HuH-7.5 (cell line): ENCODE measurements at places on chromosomes 2 and 18.

GRCh38 chr2:37672870-37673184, 1.4 kb upstream of the CDC42EP3 start:
- DNase-seq = no peak

DNA sequence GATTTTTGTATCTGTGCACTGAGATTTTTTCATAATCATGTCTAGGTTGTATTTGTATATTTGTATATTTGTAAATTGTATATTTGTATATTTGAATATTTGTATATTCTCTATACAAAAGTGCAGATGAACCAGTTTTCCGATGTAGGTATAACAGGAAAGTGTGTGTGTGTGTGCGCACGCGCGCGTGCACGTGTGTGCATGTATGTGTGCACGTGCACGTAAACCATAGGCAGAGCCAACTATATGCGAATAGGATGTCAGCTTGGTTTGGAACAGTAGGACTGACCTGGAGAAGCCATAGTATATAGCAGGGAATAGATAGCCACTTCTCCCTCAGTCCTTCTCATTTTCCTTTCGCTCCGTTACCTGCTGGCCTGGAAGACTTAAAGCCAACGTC, 565.8 kb downstream of the XIRP2 start:
- no peak for DNase-seq

DNA sequence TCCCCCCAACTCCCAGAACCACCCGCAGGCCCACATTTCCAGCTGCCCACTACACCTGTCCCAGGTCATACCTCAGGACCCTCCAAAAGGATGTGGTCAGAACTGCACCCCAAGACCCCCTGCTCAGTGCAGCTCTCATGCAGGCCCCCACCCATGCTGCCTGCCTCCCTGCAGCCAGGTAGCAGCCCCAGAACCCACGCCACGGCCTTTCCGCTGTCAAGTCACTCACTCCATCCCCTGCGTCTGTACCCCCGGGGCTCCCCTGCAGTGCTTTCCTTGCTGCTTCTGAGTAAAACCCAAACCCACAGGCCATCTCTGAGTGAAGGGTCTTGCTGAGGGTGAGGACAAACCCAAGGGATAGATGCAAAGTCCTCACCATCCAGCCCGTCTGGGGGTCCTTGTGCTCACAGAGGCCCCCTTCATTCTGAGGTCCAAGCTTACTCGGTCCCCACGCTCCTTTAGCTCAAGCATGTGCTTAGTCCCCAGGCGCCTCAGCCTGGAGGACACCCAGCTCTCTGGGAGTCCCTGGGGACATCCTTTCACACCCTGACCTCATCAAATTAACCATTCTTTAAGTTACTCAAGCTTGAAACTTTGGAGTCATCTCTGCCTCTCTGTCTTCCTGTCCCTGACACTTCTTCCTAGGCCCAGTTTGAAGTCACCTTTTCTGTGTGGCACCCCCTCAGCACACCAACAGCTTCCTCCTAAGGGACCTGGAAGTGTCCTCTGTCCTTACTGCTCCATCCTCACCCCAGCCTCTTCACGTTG, 130.1 kb downstream of the SMAD7 start:
- DNase-seq = no peak

DNA sequence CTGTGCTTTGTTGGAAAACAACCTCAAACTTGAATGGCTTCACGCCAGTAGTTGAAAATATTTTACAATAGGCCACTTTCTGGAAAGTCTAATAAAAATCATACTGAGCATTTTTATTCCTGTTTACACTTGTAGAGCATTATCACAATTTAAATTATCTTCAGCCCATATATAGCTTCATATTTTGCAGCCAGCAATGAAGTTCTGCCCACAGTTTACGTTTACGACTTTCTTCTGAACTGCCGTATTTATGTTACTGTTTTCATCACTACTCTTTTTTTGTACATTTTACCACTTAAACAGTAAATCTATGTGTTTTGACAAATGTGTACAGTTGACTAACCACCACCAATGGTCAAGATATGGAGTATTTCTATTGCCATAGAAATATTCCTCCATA, 86.2 kb downstream of the COPS8 start:
- no peak for DNase-seq

- DNase-seq = no peak
Observed at GRCh38 chr2:210167227-210167626, 4.0 kb downstream of the KANSL1L start.

DNA sequence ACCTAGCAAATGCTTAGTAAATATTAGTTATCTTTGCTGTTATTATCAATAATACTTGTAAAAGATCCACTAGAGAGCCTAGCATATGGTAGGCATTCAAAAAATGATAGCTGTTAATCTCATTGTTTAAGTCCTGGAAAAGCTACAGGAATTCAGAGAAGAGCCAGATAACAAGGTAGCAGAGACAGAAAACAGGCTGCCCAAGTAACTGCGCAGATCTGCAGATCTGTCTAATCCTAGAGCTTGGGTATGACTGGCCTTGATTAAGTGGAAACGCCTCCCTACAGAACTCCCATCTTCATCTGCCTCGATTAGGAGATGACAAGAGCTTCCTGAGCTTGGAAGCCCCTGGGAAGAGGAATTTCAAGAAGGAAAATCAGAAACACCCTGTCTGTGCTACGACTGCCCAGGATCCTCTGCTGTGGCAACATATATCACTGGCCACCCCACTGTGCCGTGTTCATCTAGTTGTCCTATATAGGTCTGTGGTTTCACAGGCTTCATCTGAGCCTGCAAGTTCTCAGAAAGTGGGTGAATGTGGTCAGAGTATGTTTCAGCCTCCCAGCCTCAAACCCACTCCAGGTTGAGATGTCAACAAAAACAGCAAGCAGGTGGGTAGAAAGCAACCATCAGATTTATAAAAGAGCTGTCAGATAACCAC, 151.5 kb upstream of the PKDCC start:
- no peak for DNase-seq
